Keratinocyte (primary cell): ENCODE measurements at places on chromosomes 7 and 10.

GRCh38 chr10:63819753-63820329 lies 298.6 kb downstream of the REEP3 start:
- H3K4me1 ChIP-seq = no peaks in the 10 kb centered on the region
- DNase-seq = peak; percentile 4
- H3K36me3 ChIP-seq = no peaks in the 10 kb centered on the region

DNA sequence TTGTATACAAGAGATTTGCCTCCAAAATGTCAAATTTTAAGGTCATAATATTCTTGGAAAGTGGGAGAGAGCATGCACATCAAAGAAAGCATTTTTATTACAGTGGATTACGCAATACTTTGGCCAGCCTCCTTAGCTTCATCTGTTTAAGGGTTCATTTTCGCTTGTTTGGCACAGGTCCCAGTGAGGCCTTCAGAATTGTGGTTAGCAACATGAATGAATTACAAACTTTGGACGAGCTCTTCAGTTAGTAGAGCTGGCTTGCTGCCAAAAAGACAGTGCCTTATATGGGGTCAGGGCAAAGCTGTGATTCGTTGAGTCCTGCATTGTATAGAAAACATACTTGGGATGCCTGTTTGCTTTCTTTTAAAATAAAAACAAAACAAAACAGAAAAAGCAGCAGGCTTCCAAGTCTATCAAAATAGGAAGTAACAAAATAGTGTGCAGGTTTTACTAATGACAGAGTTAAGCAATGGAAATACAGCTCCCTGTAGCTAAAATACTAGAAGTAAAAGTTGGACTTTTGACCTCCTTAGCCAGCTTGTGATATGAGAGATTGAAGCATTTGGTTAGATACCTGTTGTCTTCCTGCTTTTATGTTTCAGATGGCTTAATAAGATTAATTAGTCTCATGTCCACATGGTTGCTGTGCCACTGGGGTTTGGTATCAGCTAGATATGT lies 190.8 kb downstream of the MLLT10 start:
- H3K27ac ChIP-seq = no peak overlapping the region
- H3K4me3 ChIP-seq = no peak overlapping the region
- no peaks in the 10 kb centered on the region for H3K36me3 ChIP-seq
- peak; percentile 95 for DNase-seq
- H3K27me3 ChIP-seq = no peaks in the 10 kb centered on the region

DNA sequence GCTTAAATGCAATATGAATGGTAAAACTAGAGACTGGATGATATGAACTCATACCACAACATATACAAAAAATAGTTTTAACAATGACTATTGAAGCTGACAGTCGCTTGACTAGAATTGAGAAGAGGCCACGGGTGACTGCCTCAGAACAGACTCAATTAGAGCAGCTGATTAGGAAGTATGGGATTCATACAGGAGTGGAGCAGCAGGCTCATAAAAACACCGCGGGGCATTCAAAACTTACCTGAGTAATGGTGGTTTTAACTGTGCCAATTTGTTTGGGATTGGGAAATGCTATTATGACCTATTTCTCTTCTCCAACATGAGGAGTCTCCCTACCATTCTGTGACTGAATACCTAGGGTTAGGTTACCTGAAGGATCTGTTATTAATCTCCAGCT lies 2.1 kb downstream of the CADPS2 start:
- peaks cover 23% of the 10 kb centered on the region for H3K27me3 ChIP-seq
- DNase-seq = no peak
- no peak overlapping the region for H3K27ac ChIP-seq
- H3K36me3 ChIP-seq = no peaks in the 10 kb centered on the region
- H3K4me3 ChIP-seq = no peak overlapping the region

- H3K4me1 ChIP-seq = no peaks in the 10 kb centered on the region
- no peak overlapping the region for H3K27ac ChIP-seq
- no peak for DNase-seq
Observed at GRCh38 chr10:74262856-74263255, 111.8 kb downstream of the ADK start.

DNA sequence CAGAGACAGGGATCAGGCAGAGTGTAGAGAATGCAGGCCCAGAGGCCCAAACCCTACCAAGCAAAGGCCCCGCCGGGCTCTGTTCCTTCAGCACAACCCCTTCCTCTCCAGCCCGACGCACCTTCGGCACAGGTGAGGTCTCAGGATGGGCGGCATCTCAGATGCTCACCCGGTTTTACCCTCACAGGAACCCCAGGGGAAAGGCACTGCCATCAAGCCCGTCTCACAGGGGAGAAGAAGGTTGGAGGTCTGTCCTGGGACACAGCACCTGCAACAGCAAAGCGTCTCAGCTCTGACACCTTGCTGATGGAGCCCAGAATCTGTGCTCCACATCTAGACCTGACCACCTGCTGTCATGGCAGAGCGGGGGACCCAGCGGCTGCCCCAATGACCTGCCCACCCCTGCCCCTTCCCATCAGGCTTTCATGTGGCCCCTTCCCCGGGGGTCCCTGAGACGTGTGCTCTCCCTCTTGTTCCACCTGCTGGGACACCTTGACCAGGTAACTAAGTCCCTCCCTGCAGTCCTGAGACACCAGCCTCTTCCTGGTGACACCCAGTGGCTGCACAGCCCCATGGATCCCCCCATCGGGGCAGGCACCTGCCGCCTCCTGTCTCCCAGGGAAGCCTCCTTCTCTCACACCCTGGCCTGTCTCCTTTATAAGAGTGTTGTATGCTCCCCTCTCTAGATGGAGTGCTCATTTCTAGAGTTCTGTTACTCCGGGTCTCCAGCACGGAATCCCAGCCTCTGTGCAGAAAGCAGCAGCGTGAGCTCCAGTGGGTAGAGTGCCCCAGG lies 315.6 kb downstream of the DNAJB6 start:
- no peak for DNase-seq
- no peak overlapping the region for H3K4me3 ChIP-seq
- no peaks in the 10 kb centered on the region for H3K36me3 ChIP-seq
- no peaks in the 10 kb centered on the region for H3K27me3 ChIP-seq
